ENCODE measurements at places on chromosomes 6 and 20.

DNA sequence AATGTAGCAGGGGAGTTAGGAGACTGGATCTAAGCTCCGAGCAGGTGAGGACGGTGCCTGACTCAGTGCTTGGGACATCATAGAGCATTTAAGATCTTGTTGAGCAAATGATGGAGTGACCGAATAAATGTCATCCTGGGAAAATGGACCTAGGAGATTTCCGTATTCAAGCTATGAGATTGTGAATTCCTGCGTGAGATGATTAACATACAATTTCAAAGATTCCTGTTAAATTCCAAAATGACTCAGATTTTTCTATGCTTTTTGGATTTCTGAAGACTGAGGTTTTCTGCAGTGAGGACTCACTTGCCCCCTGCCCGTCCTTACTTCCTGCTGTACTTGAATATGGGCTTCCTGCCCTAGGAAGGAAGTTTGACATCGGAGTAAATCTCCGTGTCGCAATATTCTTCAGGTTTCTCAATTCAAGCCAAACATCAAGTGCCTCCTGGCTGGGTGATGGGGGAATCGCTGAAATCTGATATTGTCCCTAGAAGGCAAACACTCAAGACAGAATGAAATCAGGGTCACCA lies 5.2 kb downstream of the SYTL3 start:
- DNase-seq = no peak

DNA sequence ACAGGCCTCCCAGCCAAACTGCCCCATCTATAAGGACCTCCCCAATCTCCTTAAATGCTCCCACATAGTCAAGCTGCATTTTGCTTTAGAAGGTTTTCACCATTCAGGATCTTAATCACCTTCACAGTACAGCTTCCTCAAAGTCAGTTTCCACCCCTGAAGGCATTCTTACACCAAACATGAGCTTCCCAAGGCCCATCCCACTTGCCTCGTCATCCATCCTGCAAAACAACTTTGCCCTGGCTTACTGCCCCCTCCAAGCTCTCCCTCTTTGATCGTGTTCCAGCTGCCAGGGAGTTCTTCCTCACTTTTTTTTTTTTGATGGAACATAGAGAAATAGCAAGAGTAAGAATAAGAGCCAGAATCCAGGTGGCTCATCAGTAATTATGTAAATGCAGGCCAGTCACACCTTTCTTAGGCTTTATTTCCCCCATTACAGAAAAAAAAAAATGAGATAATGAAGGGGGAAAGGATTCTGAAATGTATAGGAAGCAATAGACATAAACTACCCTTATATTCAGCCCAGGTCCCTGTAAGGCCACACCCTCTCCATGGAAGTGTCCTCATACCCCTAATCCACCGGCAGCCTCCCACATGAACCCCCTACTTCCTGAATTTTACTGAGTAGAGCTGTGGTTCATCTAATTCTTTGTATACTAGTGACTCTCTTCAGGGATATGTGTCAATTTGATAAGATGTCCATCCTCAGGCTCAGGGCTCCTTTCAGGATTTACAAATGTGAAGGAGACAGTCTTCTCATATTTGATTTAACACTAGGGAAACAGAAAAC lies 12.7 kb downstream of the TRIM27 start:
- DNase-seq = no peak

- no peak for DNase-seq
These were observed 67.7 kb upstream of the SPTLC3 start for GRCh38 chr20:12941025-12941424.

GRCh38 chr6:109799129-109799528 lies 108.0 kb downstream of the FIG4 start:
- DNase-seq = no peak

DNA sequence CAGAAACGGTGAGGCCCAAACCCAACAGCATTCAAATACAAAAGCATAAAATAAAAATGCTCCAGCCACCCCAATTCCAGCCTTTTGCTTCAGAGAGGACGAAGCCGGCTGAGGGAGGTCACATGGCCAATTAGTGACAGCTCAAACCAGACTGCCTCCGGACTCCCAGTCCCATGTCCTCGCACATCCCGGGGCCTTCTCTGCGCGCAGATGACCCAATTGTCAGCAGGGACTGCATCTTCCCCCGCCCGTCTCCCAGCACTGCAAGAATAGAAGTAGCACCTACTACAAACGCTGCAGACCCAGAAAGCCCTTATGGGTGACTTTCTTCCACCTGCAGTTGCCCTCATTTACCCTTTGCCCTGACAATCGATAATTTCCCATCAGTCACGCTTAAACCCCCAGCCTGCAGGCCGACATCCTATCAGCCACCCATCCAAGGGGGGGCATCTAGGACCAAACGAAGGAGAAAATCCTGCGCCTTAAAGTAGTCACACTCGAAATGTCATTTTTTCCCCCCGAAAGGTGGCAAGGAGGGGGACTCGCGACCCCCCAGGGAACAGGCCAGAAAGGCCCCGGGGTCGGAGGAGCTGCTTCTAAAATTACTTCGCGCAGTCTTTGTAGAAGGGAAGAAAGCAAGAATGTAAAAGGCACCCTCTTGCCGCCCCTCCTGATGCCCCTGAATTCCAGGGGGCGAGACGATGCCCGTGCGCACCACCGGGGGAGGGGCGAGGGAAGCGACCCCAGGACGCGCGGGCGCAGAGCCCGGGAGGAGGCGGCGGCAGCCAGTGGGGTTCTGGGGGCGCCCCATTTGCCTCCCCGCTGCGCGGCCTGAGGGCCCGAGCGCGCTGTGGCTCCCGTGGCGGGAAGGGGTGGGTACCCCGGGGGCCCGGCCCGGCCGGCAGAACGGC lies 792 bp downstream of the SLC23A2 start:
- no peak for DNase-seq

- DNase-seq = no peak
These were observed 189.9 kb downstream of the CENPW start for GRCh38 chr6:126529637-126530362.

GRCh38 chr6:49556429-49556837 lies 6.0 kb downstream of the C6orf141 start:
- DNase-seq = no peak

DNA sequence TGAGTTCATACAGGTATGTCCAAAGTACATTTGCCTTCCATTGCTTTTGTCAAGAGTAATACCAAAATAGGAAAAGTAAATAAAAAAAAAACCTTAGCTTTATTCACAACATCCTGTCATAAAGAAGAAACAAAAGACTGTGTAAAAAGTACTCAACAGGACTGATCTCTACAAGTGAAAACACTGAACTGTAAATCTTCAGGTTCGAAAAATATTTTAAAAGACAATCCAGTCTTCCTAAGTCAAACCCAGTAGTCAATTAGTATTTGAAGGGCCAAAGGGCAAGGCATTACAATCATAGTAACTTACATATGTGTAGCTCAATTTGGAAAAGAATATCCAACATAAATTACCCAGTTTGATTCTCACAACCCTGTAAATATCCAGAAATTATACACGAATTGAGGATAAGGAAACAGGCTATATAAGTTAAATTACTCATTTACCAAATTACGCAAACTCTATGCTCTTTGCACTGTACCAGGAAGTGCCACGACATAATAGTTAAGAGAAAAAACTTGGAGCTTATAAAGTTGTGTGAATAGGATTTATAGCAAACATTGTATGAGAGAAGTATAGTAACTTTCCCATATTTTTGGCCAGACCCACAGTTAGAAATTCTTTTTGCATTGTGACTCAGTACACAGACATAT lies 21.2 kb downstream of the PTPRK start:
- no peak for DNase-seq

DNA sequence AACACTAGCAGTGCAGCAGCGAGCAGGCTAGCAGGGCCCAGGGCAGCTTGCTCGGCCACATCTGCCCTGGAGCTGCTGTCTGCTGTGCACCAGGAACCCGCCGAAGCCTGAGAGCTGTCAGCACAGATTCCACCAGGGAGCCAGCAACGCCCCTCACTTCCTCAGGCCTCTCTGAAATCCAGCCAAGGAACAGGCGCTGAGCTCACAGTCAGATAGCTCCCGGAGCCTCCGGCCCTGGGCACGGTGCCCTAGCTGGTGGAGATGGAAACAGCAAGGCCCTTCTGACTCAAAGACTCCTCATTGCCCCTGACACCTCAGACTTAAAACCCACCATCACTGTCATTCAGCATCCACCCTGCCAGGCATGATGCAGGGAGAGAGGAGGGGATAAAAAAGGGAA lies 839.4 kb downstream of the MAFB start:
- DNase-seq = no peak

- no peak for DNase-seq
These were observed 26.3 kb downstream of the SUN5 start for GRCh38 chr20:32978009-32978335.

DNA sequence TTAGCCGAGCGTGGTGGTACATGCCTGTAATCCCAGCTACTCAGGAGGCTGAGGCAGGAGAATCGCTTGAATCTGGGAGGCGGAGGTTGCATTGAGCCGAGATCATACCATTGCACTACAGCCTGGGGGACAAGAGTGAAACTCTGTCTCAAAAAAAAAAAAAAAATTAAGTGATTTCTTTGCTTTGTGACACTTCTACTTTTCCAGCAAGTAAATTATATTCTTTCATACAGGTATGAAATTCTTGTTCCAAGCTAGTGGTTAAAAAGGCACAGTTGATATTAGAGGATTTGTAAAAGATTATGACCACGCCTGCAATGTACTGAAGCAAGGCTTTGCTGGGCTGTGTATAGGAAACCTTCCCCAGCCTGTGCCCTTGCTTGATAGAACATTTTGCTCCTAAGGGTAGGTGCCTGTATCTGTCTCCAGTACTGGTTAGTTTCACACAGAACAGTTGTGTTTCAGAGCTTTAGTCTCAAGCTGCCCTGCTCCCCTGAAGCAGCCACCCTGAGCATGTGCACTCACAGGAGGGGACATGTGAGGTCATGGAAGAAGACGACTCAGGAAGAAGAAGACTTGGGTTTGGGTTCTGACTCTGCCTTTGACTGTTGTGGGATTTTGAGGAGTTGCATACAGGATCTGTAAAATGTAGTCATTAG lies 10.2 kb downstream of the PTPN1 start:
- DNase-seq = no peak

DNA sequence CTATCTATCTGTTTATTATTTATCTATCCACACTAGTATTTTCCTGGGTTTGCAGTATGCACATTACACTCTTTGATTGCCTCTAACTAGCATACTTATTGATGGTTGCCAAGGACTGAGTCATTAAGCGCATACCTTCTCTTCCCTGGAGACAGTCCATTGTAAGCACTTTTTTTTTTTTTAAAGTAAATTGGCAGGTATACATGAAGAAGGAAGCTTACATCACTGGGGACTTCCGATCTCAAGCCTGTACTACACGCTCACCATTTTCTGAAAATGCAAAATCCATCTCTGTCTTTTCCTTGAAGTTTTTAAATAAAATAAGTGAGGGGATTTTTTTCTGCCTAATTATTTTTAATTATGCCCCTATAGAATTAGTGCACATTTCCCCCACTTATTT lies 63.5 kb downstream of the HMGN3 start:
- DNase-seq = no peak

DNA sequence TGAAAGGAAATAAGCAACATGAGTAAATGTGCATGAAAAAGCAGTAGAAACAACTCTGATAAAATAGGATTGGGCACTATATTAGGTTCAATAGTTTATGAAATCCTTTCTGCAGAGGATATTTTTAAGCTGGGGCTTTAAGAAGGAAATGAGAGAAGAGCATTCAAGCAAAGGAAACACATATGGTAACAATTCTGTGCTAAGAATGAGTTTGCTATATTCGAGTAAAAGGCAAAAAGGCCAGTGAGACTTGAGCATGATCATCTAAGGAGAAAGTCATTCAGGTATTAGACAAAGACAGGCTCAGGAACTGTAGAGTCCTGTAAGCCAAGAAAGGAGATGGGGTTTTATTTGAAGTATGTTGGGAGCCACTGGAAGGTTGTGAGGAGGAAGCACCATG lies 387.1 kb upstream of the FLRT3 start:
- no peak for DNase-seq

- no peak for DNase-seq
These were observed 181.0 kb downstream of the ZMYND8 start for GRCh38 chr20:47175493-47175892.

- DNase-seq = no peak
These were observed 555.6 kb downstream of the CD83 start for GRCh38 chr6:14673201-14673600.

- DNase-seq = no peak
These were observed 82.1 kb downstream of the SLC23A2 start for GRCh38 chr20:4919047-4919704.

GRCh38 chr6:40620574-40621240 lies 33.5 kb upstream of the LRFN2 start:
- DNase-seq = no peak

DNA sequence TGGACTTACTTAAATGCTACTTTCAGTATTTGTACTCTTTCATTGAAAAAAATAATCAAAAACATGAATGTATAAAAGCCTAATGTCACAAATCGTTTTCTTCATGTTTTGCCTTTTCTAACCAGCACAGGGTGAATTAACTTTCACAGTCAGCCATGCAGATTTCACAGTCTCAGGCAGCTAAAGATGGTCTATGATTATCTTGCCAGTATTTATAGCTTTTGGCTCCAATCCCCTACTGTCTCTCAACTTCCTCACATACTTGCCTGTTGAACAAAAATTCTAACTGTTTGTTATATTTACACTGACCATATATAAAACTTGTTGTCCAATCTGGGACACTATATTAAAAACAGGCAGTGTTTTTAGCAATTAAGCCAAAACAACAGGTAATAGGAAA lies 358.2 kb downstream of the ARHGAP18 start:
- DNase-seq = no peak

- DNase-seq = no peak
These were observed 203.4 kb upstream of the STXBP5 start for GRCh38 chr6:147000545-147001488.

- DNase-seq = no peak
These were observed 33.4 kb downstream of the KCNS1 start for GRCh38 chr20:45067558-45067957.

DNA sequence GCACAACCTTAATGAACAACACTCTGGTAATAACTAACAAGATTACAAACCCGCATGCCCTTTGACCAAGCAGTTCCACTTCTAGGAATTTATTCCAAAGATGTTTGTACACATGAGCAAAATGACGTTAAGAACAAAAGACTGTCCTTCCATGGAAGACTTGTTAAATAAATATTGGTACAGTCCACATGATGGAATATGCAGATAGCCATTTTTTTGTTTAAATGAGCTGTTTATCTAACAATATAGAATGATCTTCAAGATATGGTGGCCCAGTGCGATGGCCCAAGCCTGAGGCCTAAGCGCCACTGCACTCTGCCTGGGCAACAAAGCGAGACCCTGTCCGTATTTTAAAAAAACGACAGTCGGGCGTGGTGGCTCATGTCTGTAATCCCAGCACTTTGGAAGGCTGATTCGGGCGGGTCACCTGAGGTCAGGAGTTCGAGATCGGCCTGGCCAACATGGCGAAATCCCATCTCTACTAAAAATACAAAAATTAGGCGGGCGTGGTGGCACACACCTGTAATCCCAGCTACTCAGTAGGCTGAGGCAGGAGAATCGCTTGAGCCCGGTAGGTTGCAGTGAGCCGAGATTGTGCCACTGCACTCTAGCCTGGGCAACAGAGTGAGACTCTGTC lies 7.4 kb upstream of the AHCY start:
- no peak for DNase-seq

DNA sequence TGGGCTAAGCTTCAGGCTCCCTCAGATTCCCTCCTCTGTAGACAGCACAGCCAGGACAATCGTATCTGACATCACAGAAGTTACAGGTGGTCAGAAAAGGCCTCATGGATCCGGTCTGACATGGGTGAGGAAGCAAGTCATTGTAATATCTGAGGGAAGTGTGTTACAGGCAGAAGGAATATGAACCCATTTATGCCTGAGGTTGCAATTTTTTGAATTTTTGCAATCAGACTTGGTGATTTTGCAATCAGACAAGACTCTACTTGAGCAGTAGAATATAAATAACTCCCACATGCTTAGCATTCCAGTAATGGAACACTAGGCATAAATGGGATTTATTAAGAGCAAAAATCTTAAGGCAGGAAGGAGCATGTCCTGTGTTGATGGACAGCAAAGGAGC lies 52.1 kb downstream of the CBLN4 start:
- no peak for DNase-seq

All from bone marrow (tissue), 2 donors.